Hair follicle dermal papilla cell (primary cell): ENCODE measurements at places on chromosomes 2 and 18. TPM values are rescaled to one million over a fixed set of nuclear protein-coding genes. Genes with fewer than 3 reads are reported as not detected.

GKN1 gene
- not detected in 2 replicates for total RNA-seq

TRIM43 gene
- not detected in 2 replicates for total RNA-seq

SLC8A1 gene
- total RNA-seq, result 36.2 and 44.0 TPM in 2 replicates

IHH gene
- total RNA-seq, result 0.12 TPM in 1 of 2 replicates, not detected in the other

CUL3 gene
- 42.9 and 56.0 TPM in 2 replicates for total RNA-seq

CASP8 gene
- total RNA-seq, result 28.6 and 29.4 TPM in 2 replicates
